Spinal cord (tissue), 10 donors: ENCODE measurements at places on chromosomes 13 and 19. TPM values are rescaled to one million over a fixed set of nuclear protein-coding genes. Genes with fewer than 3 reads are reported as not detected.

Gene SLC1A6
- total RNA-seq = 29.2 TPM

Gene LGALS14
- 0.28 TPM for total RNA-seq

Gene LRRC63
- 0.61 TPM for total RNA-seq

Gene MYH14
- 4.1 TPM for total RNA-seq

Gene KIR3DL1
- total RNA-seq = not detected

Gene OR7A5
- total RNA-seq = not detected

Gene ARHGAP45
- 7.3 TPM for total RNA-seq

Gene GPR183
- total RNA-seq = 5.2 TPM

Gene ZNF468
- 33.6 TPM for total RNA-seq

Gene TRPM4
- total RNA-seq = 11.7 TPM

Gene PDE4C
- 0.88 TPM for total RNA-seq

Gene TNNI3
- 3.2 TPM for total RNA-seq

Gene SLC10A2
- total RNA-seq = 0.30 TPM

Gene HOMER3
- 9.9 TPM for total RNA-seq

Gene GPR12
- 2.6 TPM for total RNA-seq

Gene ADPRHL1
- total RNA-seq = 3.6 TPM

Gene ZNF790
- total RNA-seq = 17.1 TPM

Gene TMEM86B
- total RNA-seq = 1.9 TPM

Gene ZNF681
- total RNA-seq = 5.5 TPM

Gene RYR1
- total RNA-seq = 6.9 TPM

Gene ZNF90
- total RNA-seq = 2.8 TPM

Gene ZNF43
- 30.5 TPM for total RNA-seq

Gene PRR36
- total RNA-seq = 1.9 TPM

Gene ZNF439
- 21.8 TPM for total RNA-seq

Gene PNMA8B
- total RNA-seq = 17.7 TPM

Gene KBTBD6
- total RNA-seq = 50.6 TPM

Gene ERICH6B
- total RNA-seq = not detected

Gene SIGLEC8
- 3.6 TPM for total RNA-seq

Gene WDR87
- not detected for total RNA-seq

Gene CGB2
- total RNA-seq = not detected

Gene ZNF792
- 10.3 TPM for total RNA-seq

Gene FCGBP
- 3.7 TPM for total RNA-seq

Gene C19orf33
- total RNA-seq = 12.4 TPM

Gene SIGLEC5
- 0.44 TPM for total RNA-seq

Gene LILRB3
- 5.1 TPM for total RNA-seq

Gene SIAH3
- 3.5 TPM for total RNA-seq

Gene SHANK1
- total RNA-seq = 17.6 TPM

Gene SLC8A2
- 3.2 TPM for total RNA-seq
